ENCODE measurements at places on chromosomes 2 and 18. TPM values are rescaled to one million over a fixed set of nuclear protein-coding genes. Genes with fewer than 3 reads are reported as not detected.

DNA sequence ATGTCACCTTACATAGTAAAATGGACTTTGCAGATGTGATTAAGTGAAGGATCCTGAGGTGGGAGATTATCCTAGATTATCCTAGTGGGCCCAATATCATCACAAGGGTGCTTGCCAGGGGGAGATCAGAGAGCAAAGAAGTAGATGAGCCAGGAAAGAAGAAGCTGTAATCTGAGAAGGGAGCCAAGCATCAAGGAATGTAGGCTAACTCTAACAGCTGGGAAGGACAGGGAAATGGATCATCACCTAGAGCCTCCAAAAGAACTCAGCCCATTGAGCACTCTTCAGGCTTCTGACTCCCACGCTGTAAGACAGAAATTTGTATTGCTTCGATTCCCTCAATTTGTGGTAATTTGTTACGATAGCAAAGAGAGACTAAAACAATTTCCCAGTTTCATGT is 309.9 kb downstream of the LRP1B start:
- no peak for DNase-seq

- DNase-seq, result no peak
Observed at GRCh38 chr2:178238750-178239149, 44.4 kb downstream of the OSBPL6 start.

- peak; percentile 26 for DNase-seq
Observed at GRCh38 chr2:128408349-128409305, 90.0 kb upstream of the HS6ST1 start.

LRRTM4 gene
- not detected for total RNA-seq

GRCh38 chr2:241686324-241686649 is 328 bp downstream of the DTYMK start:
- no peak for DNase-seq

DNA sequence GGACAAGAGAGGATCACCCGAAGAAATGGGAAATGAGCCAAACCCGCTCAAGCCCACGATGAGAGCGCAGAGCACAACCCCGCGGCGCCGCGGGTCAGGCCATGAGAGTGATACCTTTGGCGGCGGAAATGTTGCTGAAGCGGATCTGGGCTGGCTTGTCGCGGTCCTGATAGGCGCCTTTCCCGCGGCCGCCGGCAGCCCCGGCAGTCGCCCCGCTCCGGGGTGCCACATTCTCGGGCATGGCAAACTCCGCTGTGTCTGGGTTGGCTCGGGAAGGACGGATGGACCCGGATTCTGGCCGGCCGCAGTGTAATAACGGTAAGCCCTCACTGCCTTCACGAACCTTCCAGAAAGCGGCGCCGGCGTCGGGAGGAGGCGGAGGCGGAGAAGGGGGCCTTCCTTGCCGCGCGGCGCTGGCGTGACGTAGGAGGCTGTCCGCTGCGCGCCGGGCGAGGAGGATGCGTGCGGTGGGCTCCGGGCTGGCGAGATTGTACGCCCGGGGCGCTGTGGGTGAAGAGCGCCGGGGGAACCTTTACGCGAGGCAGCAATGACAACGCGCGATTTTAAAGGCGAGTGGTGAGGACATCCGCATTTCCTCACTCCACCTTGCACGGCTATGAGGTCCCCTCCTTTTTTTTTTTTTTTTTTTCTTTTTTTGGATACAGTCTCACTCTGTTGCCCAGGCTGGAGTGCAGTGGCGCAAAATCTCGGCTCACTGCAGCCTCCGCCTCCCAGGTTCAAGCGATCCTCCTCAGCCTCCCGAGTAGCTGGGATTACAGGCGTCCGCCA is at the start of gene CCT4:
Gene CCT4, minus strand, starts transcription at position 390 of the 789 bp plus-strand sequence. Its CDS starts 149 bp downstream, at position 241.
- DNase-seq, result peak; percentile 93

- DNase-seq, result no peak
Observed at GRCh38 chr2:226376516-226377180, 423.0 kb downstream of the IRS1 start.

DNA sequence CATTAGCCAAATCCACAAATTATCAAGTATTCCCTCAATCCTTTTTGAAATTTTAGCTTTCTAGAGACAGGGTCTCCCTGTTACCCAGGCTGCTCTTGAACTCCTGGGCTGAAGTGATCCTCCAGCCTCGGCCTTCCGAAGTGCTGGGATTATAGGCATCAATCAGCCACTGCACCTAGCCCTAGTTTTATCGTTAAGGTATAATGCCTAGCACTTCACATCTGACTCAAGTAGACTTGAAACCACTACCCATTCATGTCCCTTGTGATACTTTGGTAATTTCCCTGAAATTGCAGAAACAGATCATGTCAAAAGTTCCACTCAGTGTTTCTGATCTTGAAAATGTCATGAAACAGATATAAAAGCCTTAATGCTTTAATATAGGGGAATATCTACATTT is 26.3 kb downstream of the MEX3C start:
- DNase-seq, result no peak

DNA sequence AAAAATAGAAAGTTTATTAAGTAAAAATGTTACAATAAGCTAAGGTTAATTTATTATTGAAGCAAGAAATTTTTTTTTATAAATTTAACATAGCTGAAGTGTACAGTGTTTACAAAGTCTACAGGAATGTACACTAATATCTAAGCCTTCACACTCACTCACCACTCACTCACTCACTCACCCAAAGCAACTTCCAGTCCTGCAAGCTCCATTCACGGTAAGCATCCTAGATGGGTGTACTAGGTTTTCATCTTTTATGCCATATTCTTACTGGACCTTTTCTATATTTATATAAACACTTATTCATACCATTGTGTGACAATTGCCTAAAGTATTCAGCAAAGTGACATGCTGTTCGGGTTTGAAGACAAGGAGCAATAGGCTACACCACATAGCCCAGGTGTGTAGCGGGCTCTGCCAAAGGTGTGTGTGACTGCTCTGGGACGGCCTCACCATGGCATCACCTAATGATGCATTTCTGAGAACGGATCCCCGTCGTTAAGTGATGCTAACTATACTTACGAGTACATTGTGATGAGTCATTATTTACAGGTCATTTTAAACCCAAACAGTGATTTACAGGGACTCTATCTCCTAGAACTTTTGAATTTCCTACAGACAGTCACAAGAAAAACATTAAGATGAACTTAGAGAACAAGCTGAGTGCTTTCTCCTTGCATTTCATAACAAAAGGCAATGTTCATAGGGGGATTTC is 76.3 kb upstream of the ID2 start:
- DNase-seq, result no peak

- DNase-seq, result no peak
Observed at GRCh38 chr2:71971493-71971892, 176.2 kb downstream of the CYP26B1 start.

DNA sequence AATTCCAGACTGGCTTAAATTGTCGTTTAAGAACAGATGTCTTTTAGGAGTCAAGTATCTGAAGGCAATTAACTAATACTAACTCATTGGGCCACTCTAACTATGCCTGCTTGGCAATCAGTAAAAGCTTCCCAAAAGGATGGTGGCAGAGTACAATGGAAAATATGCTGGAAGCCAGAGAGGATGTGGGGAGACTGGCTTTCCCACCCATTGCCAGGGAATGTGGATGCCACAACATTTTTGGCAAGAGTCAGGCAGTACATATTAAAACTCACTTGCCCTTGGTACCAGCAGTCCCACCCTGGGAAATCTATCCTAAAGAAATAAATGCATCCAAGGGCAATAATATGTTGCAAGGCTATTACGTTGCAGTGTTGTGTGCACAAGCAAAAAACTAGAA is 74.0 kb upstream of the FZD7 start:
- DNase-seq, result no peak

GRCh38 chr2:30601375-30601774 is 154.3 kb downstream of the LCLAT1 start:
- no peak for DNase-seq

GRCh38 chr18:77205769-77206168 is 43.9 kb upstream of the GALR1 start:
- DNase-seq, result no peak

GKN1 gene
- total RNA-seq, result not detected

Measured in activated naive CD4-positive, alpha-beta T cell treated with anti-CD3 and anti-CD28 coated beads, Interleukin-2, amount 50 U/mL, for 72 hours (primary cell).